ENCODE measurements at places on chromosomes 7 and 10. TPM values are rescaled to one million over a fixed set of nuclear protein-coding genes. Genes with fewer than 3 reads are reported as not detected.

AKR1B15 gene
- not detected for total RNA-seq

CLCN1 gene
- not detected for total RNA-seq

LIPJ gene
- not detected for total RNA-seq

NANOS1 gene
- total RNA-seq: under 0.01 TPM

DNA sequence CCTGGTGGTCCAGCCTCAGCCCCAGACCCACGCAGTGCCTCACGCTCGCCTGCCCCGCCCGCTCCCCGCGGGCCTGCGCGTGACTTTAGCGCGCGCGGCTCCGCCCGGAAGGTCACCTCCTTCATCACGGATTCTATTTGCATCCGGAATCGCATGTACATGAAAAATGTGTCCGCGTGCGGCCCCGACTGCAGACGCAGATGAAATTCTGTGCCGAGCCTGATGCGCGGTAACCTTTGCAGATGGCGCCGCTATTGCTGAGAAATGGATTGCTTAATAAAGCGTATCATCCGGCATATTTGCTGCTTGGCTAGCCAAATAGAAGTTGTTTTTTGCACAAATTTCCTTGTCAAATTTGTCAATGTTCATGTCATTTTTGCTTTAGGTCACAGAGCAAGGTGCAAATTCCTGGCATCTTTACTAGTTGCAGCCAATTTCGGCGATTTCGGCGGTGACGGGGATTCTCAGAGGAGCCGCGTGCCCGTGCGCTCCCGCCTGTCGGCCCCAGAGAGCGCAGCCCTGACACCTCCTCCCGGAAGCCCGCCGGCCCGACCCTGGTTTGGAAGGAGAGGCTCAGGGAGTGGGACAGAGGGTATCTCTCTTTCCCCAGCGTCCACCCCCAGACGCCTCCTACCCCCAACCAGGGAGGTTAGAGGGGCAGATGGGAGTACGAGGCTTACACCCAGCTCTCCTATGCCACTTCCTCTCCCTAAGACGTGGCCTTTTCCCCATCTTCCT is 85.9 kb upstream of the PAX2 start:
- no peaks in the 10 kb centered on the region for H3K4me1 ChIP-seq
- H3K36me3 ChIP-seq: no peaks in the 10 kb centered on the region
- no peak overlapping the region for H3K4me3 ChIP-seq

GRCh38 chr7:2509298-2509906 is 10.2 kb upstream of the LFNG start:
- H3K4me3 ChIP-seq: no peak overlapping the region
- no peaks in the 10 kb centered on the region for H3K27me3 ChIP-seq
- H3K4me1 ChIP-seq: peaks cover 7% of the 10 kb centered on the region
- H3K27ac ChIP-seq: no peak overlapping the region
- H3K36me3 ChIP-seq: no peaks in the 10 kb centered on the region

- no peaks in the 10 kb centered on the region for H3K4me1 ChIP-seq
- H3K36me3 ChIP-seq: no peaks in the 10 kb centered on the region
- no peak for DNase-seq
- H3K27me3 ChIP-seq: peaks cover 7% of the 10 kb centered on the region
- H3K4me3 ChIP-seq: no peak overlapping the region
Measured at GRCh38 chr7:142657376-142657775, 91.9 kb upstream of the PRSS1 start.

DNA sequence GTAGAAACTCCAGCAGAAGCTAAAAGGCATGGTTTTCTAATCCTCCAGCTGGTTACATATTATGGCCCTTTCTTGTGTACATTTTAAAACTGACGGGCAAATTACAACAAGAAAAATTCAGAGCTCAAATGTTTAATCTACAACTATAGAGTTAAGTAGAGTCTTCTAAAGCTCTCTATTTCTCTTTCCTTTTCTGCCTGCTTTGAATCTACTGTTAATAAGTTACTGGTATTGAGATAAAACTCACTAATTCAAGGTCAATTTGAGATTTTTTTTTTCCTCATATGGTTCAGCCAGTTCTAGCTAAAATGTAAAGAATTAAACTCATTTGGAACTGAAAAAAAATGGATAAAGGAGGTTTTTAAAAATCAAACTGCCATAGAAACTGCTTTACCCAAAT is 1.6 kb upstream of the PRSS37 start:
- no peaks in the 10 kb centered on the region for H3K4me1 ChIP-seq
- no peaks in the 10 kb centered on the region for H3K36me3 ChIP-seq
- no peak for DNase-seq
- H3K4me3 ChIP-seq: no peak overlapping the region
- no peaks in the 10 kb centered on the region for H3K27me3 ChIP-seq

- H3K27me3 ChIP-seq: no peaks in the 10 kb centered on the region
- H3K4me1 ChIP-seq: peaks cover 38% of the 10 kb centered on the region
- H3K27ac ChIP-seq: peak overlapping the region; percentile 80
- H3K4me3 ChIP-seq: peak overlapping the region; percentile 59
- H3K36me3 ChIP-seq: no peaks in the 10 kb centered on the region
Measured at GRCh38 chr10:31262672-31263071, 56.3 kb upstream of the ZEB1 start.

GRCh38 chr7:70835658-70836057 is 296.3 kb upstream of the GALNT17 start:
- no peak overlapping the region for H3K4me3 ChIP-seq
- no peak for DNase-seq
- no peak overlapping the region for H3K27ac ChIP-seq
- H3K4me1 ChIP-seq: peaks cover 4% of the 10 kb centered on the region
- no peaks in the 10 kb centered on the region for H3K27me3 ChIP-seq

- H3K4me3 ChIP-seq: no peak overlapping the region
- H3K27me3 ChIP-seq: no peaks in the 10 kb centered on the region
- DNase-seq: no peak
- H3K27ac ChIP-seq: no peak overlapping the region
- peaks cover 27% of the 10 kb centered on the region for H3K4me1 ChIP-seq
- no peaks in the 10 kb centered on the region for H3K36me3 ChIP-seq
Measured at GRCh38 chr10:110860576-110861241, 11.0 kb upstream of the PDCD4 start.

- no peaks in the 10 kb centered on the region for H3K27me3 ChIP-seq
- H3K36me3 ChIP-seq: no peaks in the 10 kb centered on the region
- H3K4me1 ChIP-seq: no peaks in the 10 kb centered on the region
- H3K27ac ChIP-seq: no peak overlapping the region
- DNase-seq: no peak
- H3K4me3 ChIP-seq: no peak overlapping the region
Measured at GRCh38 chr7:10696064-10696463, 277.6 kb upstream of the PHF14 start.

GRCh38 chr10:62538606-62539005 is 164.4 kb downstream of the ZNF365 start:
- H3K4me3 ChIP-seq: no peak overlapping the region
- H3K36me3 ChIP-seq: no peaks in the 10 kb centered on the region
- no peak for DNase-seq
- no peaks in the 10 kb centered on the region for H3K4me1 ChIP-seq
- H3K27me3 ChIP-seq: no peaks in the 10 kb centered on the region
- H3K27ac ChIP-seq: no peak overlapping the region

DNA sequence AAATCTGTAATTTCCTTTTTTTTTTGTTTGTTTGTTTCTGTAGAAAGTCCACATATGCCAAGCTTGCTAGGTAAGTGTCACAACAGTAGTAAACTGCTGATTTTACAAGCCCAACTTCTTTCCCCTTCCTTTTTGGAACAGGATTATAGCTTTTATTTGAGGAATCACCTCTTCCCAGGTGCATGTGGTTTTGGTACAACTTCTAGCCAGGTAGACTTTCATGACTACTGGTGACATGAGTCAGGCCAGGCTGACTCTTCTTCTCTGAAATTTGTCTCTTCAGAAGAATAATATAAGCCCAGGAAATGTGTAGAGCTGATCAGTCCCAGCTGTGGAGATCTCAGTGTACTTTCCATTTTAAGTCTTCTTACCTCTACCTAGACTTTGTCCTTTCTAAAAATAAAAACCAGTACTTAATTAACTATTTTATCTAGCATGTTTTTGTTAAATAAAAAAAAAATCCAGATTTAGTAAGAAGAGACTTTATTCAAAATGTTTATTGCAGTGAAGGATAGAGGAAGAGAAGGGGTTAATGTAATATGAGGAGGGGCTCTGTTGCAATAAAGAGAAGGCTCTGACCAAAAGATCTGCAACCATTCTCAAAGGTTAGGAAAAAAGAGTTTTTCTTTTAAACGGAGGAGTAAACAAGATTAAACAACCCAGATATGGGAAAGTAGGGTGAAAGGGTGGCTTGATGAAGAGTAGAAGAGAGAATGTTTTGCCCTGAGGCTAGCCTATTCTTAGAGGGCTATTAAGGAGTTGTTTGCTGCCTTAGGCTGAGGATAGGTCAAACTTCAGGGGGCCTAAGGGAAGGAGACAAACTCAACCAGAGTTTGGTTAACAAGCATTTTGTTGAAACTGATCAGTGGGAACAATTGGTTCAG is 664.2 kb downstream of the SORCS1 start:
- no peaks in the 10 kb centered on the region for H3K4me1 ChIP-seq
- H3K36me3 ChIP-seq: no peaks in the 10 kb centered on the region
- H3K27ac ChIP-seq: no peak overlapping the region
- DNase-seq: no peak

DNA sequence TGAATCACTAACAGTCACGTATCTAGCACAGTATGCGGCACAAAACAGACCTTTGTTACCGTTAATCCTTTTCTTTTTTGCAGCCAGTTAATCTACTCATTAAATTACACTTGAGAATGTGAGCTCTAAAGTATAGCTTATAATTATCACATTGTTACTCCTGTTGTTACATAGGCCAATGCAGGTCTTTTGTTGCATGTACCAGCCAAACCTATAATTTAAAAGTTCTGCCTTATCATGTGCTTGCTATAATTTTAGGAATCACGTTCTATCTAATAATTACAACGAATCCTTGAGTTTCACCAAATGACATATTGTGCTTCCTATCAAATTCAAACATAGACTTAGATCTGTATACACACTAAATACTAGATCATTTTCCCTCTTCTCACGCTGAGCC is 245.1 kb downstream of the DGKI start:
- H3K36me3 ChIP-seq: peaks cover 21% of the 10 kb centered on the region
- DNase-seq: no peak
- no peaks in the 10 kb centered on the region for H3K4me1 ChIP-seq

GRCh38 chr10:127890832-127891334 is 1.9 kb downstream of the CLRN3 start:
- peaks cover 9% of the 10 kb centered on the region for H3K4me1 ChIP-seq
- no peak for DNase-seq
- H3K4me3 ChIP-seq: no peak overlapping the region
- H3K27ac ChIP-seq: no peak overlapping the region
- H3K27me3 ChIP-seq: no peaks in the 10 kb centered on the region

DNA sequence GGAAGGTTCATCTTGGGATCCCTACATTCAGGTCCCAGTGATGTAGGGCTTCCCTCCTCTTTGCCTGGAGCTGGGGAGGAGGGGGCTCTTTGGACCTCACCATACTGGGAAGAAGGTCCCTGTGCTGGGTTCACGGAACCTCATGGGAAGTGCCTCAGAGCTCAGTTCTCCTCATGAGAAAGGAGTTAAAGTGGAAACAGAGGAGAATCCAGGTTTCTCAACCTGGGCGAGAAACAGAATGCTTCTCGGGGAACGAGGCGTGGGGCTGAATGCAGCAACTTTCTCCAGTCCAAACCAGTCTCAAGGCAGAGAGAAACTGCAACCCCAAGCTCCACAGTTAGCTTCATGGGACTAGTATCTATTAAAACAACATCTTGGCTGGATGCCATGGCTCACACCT is 382.7 kb upstream of the FOXK1 start:
- H3K4me1 ChIP-seq: no peaks in the 10 kb centered on the region
- DNase-seq: no peak
- H3K27me3 ChIP-seq: no peaks in the 10 kb centered on the region
- no peak overlapping the region for H3K27ac ChIP-seq
- no peak overlapping the region for H3K4me3 ChIP-seq

DNA sequence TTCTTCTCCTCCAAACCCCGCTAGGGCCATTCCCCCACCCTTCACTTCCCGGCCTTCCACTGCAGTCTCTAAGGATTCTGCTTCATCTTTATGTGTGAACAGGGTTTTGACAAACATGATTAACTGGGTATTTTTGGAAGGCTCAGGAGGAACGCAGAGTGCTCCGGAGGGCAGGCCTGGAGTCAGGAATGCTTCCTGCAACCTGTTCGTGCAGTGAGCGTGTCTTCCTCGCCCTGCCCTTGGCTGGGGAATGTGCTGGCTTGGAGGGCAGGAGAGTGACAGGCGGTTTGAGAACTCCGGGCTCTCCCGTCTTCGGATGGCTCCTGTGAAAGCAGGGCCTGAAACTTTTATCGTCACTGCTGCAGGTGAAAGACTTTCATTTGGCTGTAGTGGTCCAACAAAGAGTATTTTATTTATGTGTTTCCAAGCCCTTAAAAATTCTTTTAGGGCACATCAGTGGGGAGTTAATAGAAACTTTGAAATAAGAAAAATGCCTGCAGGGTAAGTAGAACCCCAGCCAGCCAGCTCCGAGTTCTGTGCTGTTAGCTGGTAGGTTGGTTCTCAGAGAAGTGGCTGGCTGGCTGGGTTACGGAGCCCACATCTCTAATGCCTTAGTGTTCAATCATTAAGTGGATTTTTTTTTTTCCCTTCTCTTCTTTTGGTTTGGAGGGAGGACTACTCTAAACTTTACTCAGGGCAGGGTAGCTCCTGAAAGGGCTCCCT is 51.0 kb downstream of the TCF7L2 start:
- peak overlapping the region; percentile 33 for H3K27ac ChIP-seq
- no peaks in the 10 kb centered on the region for H3K27me3 ChIP-seq
- H3K36me3 ChIP-seq: no peaks in the 10 kb centered on the region
- DNase-seq: peak; percentile 46
- H3K4me1 ChIP-seq: peaks cover 10% of the 10 kb centered on the region
- H3K4me3 ChIP-seq: no peak overlapping the region

GRCh38 chr7:140909476-140910161 is 15.1 kb downstream of the BRAF start:
- H3K4me3 ChIP-seq: no peak overlapping the region
- H3K4me1 ChIP-seq: no peaks in the 10 kb centered on the region
- H3K27ac ChIP-seq: no peak overlapping the region
- DNase-seq: no peak
- H3K27me3 ChIP-seq: no peaks in the 10 kb centered on the region
- H3K36me3 ChIP-seq: no peaks in the 10 kb centered on the region

- H3K27me3 ChIP-seq: no peaks in the 10 kb centered on the region
- H3K4me3 ChIP-seq: peak overlapping the region; percentile 100
- no peak for DNase-seq
- H3K36me3 ChIP-seq: no peaks in the 10 kb centered on the region
- H3K27ac ChIP-seq: peak overlapping the region; percentile 64
- H3K4me1 ChIP-seq: peaks cover 30% of the 10 kb centered on the region
Measured at GRCh38 chr7:13989949-13990305, 461 bp upstream of the ETV1 start.
